ENCODE measurements at places on chromosomes 1 and 21.
A peak's percentile ranks its signal among the peaks of the same experiment; 100 is the strongest.

GRCh38 chr21:41210426-41211059 is 42.6 kb downstream of the BACE2 start:
- DNase-seq, result no peak

DNA sequence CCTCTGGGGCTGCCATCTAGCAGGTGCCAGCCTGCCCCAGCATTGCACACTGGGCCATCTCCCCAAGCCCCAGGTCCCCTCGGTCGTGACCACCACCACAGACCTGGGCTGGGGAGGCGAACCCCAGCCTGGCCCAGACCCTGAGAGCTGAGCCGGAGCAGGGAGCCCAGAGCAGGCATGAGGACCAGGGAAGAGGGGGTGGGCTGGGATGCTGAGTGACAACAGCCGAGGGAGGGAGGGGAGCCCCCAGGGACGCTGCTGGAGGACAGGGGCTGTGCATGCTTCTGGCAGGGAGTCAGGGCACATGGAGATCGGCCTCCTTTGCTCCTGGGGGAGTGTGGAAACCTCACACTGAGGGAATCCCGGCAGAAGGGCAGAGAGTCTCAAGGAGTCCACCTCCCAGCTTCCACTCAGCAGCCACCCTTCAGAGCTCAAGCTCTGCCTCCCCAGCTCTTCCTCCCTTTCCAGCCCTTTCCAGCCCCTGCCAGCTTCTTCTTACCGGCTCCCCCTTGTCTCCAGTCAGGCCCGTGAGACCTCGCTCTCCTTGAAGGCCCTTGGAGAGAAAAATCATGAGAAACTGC is 23.7 kb upstream of the PEF1 start:
- no peak for DNase-seq

- peak; percentile 17 for DNase-seq
Measured at GRCh38 chr1:16073490-16074119, at the start of gene FAM131C. TSS of gene FAM131C (minus strand) at chr1:16073651. CDS start at chr1:16073442, 209 bp downstream.

DNA sequence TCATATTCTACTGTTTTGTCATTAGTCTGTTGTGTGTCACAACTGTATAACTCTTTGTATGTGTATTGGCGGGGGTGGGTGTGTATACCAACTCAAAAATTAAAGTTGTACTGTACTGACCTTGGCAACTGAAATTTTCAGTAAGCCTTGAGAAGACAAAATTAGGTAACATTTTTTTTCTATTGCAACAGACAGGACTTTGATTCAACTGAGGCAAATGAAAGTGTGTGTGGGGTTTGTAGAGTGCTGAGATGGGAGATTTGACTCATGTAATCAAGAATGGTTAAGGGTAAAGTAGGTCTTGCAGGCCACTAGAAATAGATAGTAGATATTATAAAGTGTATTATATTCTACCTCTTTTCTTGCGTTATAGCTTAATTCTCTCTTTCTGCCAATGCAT is 14.6 kb upstream of the B3GALT2 start:
- DNase-seq, result no peak

DNA sequence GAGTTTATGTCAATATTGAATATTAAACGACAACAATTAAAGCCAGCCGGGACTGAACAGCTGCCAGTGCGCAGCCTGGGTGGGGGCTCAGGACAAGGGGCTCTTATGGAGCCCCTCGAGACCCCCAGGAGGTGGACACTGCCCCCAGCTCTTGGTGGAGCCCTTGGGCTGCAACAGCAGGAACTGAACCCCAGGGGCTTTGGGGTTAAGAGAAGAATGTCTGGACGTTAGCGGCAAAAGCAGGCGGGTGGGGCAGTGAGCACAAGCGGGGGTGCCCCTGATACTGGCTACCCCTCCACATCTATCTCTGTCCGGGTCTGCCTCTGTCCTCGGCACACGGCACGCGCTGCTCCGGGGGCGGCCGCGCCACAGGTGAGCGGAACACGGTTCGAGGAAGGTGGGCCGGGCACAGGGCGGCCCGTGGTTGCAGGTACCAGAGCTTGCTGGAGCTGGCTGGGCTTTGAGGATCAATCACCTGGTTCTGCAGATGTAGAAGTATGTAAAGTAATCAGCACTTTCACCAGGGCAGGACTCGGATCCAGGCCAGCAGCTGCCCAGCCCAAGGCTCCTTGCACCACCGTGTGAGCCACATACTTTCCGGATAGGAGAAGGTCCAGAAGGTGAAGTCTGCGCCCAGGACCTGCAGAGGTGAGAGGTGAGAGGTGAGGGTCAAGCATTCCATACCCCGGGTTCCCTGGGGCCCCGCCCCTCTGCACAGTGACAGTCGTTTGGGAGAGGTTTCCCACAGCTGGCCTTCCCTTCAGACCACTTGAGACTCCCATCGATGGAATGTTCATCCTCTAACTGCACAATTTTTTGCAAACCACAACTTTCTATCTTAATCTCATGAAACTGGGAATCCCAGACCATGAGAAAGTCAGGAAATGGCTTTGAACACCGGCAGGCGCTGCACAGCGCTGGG is 12.4 kb upstream of the POFUT2 start:
- DNase-seq, result peak; percentile 92

- DNase-seq, result peak; percentile 45
Measured at GRCh38 chr1:167533851-167534300, 15.5 kb upstream of the CD247 start.

- peak; percentile 84 for DNase-seq
Measured at GRCh38 chr1:58829866-58830265, 46.0 kb upstream of the JUN start.
